ENCODE measurements at places on chromosomes 1 and 21.

DNA sequence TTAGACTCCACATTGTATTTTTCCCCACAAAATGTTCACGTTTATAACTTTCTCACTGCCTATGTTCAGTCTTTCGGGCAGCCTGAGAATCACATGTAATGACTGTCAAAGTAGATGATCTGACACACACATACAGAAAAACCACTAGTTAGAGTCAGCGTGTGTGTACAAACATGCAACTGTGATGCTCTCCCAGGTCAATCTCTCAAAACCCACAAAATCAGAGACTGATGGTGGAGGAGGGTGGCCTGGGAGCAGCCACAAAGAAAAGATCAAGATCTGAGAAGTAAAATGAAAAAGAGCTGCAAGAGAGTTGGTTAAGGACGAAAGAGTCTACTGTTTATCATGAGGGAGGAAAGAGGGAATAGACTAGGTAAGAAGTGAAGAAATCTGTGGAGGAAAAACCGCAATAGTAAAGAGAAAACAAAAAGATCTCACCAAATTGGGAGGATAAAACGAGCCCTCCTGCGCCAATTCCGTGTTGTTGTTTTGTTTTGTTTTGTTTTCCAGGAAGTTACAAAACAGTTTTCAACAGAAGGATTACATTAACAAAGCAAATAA, 2.3 kb downstream of the EGLN1 start:
- no peak for DNase-seq

- no peak for DNase-seq
Measured at GRCh38 chr1:153459655-153460054, 796 bp downstream of the S100A7 start.

GRCh38 chr1:182484531-182485257, 34.7 kb downstream of the RGSL1 start:
- DNase-seq, result peak; percentile 8

GRCh38 chr1:161718559-161719324, 2.6 kb upstream of the FCRLB start:
- DNase-seq, result no peak

DNA sequence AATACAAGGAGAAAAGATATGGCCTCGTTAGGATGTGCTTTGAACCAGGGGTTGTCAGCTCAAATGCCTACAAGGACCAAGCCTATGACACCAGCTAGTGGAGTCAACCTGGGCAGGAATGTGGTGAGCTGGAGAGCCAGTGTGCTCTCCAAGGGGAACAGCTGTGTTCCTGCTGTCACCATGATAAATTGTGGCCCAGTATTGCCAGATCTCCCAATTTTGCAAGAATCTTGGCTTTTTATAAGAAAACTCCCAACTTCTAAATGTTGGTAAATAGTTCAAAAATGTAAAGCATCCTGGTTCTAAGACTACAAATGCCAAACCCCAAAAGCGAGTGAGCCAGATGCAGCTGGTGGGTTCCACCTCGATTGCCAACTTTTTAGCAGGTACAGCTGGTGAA, 391.1 kb downstream of the PLPP3 start:
- DNase-seq, result no peak

- DNase-seq, result no peak
Measured at GRCh38 chr1:32349211-32349708, 13.0 kb downstream of the FAM229A start.

- DNase-seq, result no peak
Measured at GRCh38 chr1:106621853-106622252, 434.6 kb upstream of the PRMT6 start.

DNA sequence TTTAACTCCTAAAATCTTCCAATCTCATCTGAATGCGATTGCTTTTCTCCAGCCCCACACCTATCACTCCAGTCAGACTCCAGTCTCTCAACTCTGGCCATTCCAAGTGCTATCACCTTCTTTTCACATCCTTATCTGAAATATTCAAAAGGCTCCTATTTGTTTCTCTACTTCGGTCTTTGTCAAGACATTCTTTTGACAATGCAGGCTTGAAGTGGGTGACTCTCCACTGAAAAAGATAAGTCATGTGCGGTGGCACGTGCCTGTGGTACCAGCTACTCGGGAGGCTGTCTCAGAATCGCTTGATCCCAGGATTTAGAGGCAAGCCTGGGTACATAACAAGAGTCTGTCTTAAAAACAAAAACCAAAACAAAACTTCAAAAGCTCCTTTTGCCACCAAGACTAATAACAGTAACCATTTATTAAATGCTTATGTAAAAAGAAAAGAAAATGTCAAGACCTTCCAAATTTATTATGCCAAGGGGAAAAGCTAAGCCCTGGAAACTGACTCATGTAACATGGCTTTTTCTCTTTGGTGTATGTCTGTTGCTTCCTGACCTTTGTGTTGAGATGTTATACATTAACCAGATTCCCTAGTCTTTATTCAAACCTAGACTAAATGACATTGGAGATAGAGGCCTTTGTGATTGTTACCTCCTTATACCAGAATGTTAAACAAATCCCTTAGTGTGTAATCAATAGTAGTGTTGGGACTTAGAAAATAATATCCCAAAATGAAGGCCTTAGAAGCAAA, 3.6 kb downstream of the ALG14 start:
- no peak for DNase-seq

DNA sequence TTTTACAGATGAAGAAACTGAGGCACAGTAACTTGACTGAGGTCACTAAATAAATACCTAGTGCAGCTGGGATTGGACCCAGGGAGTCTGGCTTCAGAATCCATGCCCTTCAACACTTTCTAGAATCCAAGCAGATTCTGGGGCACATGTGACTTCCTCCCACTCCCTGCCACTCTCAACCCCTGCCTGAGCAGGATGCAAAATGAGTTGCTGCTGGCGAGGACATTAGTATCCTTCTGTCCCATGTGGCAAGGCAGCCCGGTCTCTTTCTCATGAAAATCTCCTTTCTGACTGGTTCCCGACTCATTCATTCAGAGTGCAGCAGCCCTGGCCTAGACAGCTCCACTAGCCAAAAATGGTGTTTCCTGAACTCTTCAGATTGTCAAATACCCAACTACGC, 28.4 kb downstream of the TNNT2 start:
- DNase-seq, result no peak

DNA sequence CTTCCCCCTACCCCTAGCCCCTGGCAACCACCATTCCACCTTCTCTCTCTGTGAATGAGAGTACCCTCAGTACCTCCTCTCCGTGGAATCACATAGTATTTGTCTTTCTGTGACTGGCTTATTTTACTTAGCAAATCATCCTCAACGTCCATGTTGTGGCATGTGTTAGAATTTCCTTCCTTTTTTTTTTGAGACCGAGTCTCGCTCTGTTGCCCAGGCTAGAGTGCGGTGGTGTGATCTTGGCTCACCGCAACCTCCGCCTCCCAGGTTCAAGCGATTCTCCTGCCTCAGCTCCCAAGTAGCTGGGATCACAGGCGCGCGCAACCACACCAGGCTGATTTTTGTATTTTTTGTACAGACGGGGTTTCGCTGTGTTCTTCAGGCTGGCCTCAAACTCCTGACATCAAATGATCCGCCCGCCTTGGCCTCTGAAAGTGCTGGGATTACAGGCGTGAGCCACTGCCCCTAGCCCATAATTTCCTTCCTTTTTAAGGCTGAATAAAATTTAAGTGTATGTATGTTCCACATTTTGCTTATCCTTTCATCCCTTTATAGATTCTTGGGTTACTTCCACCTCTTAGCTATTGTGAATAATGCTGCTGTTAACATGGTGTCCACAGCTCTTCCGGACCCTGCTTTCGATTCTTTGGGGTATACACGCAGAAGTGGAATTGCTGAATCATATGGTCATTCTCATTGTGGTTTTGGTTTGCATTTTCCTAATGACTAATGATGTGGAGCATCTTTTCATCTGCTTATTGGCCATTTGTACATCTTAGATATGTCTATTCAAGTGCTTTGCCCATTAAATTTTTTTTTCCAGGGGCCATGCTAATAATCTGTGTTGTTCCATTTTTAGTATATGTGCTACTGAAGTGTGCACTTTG, 32.3 kb downstream of the ERRFI1 start:
- DNase-seq, result no peak

- no peak for DNase-seq
Measured at GRCh38 chr1:169957884-169958283, 64.2 kb upstream of the SCYL3 start.

GRCh38 chr1:91054780-91055481, 33.1 kb upstream of the ZNF644 start:
- peak; percentile 25 for DNase-seq

DNA sequence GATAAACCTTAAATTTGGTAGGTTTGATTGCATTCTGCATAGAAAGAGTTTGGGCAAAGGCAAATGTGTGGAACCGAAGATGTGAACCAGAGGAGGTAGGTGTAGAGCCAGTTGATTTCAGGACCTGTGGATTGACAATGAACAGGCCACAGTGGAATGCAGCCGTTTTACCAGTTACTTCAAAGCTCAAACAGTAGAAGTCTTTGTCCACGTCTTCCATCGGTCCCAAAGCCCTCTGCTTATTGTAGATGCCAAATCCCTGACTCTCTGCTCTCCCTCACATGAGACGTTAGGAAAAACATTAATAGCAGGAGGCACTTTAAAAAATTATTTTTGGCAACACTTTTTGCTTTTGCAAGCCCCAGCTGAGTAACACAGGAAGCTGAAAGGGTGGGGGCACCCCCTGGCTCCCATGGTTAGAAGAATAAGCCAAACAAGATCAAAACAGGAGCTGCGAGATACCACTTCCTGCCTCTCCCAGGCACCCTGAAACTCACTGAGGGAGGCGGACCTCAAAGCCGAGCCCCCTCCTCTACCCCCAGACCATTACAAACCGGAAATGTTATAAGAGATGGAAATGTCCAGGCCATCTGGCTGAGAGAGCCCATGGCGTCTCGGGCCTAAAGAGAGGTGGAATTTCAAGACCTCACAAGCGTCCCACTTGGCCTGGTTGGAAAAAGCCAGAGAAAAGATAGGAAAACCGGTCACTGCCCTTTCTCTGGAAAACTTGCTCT, 13.5 kb downstream of the TRAF3IP3 start:
- DNase-seq, result peak; percentile 47

DNA sequence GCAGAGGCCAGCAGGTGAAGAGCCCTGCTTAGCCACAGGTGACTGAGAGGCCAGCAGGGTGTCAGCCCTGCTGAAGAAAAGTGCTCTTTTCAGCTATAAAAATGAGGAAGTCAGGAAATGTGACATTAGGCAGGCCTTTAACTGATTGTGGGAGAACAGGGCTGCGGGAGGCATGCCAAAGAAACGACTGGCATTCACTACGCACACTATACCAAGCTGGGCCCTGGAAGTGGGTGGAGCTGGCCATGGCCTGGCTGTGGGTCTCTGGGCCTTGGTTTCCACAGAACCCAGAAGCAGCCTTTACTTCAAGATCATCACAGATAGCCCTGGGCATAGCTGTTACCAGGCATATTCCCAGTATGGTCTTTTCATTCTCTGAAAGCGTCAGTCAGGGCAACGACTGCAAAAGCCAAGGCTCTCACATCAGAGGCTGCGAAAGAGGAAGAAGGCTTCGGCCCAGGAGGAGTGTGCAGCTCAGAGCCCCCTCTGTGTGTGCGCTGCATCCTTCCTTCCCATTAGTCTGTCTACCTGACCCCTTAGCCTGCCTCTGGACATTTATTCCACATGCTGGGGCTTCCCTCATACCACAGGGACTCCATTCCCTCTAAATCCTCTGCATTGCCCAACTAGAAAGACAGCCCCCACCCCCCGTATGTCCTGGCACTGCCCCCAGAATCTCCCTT, 14.3 kb downstream of the SLC2A1 start:
- no peak for DNase-seq

GRCh38 chr21:39208624-39209333, 25.5 kb upstream of the PSMG1 start:
- no peak for DNase-seq

DNA sequence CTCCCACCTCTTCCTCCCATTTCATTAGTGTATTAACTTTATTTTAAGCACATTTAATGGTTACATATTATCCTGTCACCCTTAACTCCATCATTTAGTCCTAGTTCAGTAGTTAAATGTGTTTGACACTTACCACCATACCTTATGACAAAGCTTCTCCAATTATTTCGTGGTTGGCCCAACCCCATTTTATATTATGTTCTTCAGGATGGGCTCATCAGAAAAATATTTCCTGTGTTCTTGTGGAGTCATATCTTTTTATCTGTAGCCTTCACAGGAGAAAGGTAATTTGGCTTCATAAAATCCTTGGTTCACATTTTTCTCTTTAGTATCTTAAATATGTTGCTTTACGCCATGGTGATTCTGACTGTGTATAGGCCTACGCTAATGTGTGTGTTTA, 142.3 kb upstream of the COL6A1 start:
- DNase-seq, result no peak

- no peak for DNase-seq
Measured at GRCh38 chr1:236959112-236959511, 45.1 kb downstream of the MT1HL1 start.

- no peak for DNase-seq
Measured at GRCh38 chr1:155177918-155178281, 4.3 kb downstream of the TRIM46 start.

DNA sequence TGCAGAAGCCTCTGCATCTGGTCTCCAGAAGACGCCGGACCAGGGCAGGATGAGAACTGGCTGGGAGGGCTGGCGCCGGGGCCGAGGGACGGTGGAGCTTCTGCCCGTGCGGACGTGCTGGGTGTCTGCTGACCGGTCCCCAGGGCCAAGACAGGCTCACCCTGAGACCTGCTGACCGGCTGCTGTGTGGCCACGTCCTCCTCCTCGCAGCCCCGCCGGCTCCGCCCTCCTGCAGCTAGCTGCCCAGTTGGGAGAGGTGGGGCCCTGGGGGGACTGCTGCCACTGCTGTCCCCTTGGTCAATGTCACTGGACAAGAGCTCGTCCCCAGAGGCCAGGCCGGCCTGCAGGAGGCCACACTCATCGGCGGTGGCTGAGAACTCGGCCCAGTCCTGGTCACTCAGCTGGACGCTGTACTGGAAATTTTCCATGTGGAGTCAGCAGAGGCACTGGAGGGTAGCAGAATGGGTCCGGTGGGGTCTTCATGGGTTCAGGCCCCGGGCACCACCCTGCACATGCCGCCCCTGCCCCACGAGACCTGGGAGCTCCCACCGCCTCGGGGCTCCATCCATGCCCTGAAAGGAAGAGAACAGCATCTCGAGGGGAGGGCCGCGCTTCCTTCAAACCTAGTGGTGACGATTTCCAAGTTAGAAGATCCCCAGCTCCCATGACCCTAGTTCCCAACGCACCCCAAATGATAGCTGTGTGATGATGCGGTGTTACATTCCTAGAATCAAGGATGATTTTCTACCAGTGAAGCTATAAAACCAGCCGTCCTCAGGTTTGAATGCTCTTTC, 1.1 kb downstream of the PERM1 start:
- no peak for DNase-seq

DNA sequence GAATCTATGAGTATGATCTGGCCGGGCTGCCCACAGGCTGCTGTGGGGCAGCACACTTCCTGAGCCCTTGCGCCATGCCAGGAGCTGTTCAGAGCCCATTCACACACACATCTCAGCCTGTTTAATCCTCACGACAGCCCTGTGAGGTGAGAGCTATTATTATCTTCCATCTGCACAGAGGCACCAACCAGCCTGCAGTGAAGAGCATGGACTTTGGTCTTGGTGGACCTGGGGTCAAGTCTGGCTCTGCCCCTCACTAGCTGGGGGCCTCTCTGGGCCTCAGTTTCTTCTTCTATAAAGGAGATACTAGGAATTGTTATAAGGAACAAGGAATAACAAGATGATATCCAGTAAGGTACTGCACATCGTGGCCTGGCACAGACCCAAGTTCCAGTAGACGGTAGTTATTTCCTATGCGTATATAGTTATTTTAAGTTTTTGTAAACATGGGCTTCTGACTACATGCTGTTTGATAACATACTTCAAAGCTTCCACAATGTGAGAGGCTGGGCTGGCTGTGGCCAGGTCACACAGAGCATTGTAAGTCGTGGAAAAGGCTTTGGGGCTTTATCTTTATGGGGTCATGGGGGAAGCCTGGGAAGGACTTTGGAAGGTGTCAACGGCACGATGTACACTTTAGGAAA, 3.4 kb upstream of the PADI2 start:
- DNase-seq, result no peak
